Caco-2 (cell line): ENCODE measurements at places on chromosomes 4 and X.

- DNase-seq, result no peak
Observed at GRCh38 chr4:126737899-126738526, 894.7 kb upstream of the INTU start.

DNA sequence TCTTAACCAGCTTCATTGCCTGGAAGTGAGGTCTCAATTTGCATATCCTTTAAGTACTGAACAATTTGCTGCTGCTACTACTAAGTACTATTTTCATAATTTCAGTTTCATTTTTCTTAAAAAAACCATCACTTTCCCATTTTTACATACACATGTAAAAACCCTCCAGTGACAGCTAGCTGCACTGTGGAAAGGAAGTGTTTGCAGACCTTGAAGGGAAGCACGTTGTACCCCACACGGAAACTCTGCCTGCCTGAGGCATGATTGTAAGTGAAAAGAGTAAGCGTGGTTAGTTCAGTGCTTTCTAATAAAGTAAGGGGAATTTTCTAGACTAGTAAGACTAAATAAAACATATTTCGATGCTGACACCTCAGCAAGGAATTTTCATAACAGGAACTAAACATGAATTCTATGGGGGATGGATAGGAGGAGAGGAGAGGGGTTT, 103.6 kb downstream of the RAPGEF2 start:
- no peak for DNase-seq

- DNase-seq, result no peak
Observed at GRCh38 chr4:8905226-8905772, 33.7 kb upstream of the HMX1 start.

GRCh38 chrX:150238632-150239382, 124.3 kb upstream of the MAMLD1 start:
- DNase-seq, result no peak

GRCh38 chr4:173448608-173449379, 49.9 kb upstream of the SCRG1 start:
- no peak for DNase-seq

- no peak for DNase-seq
Observed at GRCh38 chr4:45668128-45668527, 455.7 kb downstream of the GABRG1 start.

GRCh38 chr4:17236686-17237085, 275.2 kb downstream of the QDPR start:
- no peak for DNase-seq

GRCh38 chrX:116342903-116343302, 93.5 kb upstream of the SLC6A14 start:
- DNase-seq, result no peak

- DNase-seq, result no peak
Observed at GRCh38 chrX:140040386-140040785, 75.1 kb upstream of the CXorf66 start.

GRCh38 chr4:41446981-41447725, 90.8 kb upstream of the LIMCH1 start:
- DNase-seq, result no peak

DNA sequence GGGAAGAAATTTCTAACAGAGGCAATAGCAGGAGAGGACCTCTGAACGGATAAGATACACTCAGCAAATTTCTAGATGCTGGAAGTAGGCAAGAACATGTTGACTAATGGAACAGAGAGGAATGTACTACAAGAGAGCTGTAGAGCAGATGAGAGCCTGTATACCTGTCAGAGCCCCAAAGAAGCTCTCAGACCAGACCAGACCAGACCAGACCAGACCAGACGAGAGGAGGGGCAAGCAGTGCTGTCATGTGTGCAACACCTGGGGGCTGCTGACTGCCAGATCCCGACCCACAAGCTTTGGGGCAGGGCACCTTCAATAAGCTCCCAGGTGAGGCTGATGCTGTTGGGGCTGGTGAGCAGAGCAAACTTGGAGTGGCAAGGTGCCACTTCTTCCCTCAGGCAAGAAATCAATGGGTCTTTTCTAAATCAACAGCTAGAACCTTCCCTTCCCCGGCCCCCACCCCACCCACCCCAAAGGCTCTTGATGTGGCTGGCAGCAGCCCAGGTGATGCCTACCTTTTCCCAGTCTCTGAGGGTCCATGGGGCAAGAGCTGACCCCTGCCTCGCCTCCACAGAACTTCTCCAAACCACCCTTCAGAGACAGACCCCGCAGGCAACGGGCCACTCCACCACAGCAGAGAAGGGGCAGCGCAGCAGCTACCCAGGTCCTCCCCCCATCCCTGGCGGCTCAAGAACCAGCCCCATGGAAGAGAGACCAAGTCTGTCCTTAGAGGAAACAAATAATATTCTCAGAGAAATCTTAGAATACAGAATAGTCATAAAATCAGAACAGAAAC, 32.7 kb downstream of the MECP2 start:
- DNase-seq, result no peak

GRCh38 chr4:62199291-62199810, 999.2 kb downstream of the ADGRL3 start:
- no peak for DNase-seq

DNA sequence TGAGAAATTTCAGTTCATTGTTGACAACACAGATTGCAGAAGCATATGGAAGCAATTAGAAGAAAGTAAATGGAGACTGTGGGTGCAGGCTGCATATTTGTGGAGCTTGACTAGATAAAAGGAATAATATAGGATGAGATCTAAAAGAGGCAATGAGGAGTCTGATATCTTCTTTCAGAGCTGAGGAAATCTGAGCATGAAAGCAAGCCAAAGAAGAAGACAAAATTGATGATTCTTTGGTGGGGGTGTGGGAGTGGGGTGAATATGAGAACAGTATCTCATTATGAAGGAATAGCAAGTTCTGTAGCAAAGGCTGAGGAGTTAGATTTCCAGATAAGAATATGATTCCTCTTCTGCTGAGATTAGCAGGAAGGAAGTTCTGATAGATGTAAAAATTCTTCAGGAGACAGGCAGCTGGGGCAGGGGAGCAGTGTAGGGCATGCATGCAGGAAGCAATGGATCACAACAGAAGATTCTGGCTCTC, 6.1 kb upstream of the PDHA2 start:
- no peak for DNase-seq

DNA sequence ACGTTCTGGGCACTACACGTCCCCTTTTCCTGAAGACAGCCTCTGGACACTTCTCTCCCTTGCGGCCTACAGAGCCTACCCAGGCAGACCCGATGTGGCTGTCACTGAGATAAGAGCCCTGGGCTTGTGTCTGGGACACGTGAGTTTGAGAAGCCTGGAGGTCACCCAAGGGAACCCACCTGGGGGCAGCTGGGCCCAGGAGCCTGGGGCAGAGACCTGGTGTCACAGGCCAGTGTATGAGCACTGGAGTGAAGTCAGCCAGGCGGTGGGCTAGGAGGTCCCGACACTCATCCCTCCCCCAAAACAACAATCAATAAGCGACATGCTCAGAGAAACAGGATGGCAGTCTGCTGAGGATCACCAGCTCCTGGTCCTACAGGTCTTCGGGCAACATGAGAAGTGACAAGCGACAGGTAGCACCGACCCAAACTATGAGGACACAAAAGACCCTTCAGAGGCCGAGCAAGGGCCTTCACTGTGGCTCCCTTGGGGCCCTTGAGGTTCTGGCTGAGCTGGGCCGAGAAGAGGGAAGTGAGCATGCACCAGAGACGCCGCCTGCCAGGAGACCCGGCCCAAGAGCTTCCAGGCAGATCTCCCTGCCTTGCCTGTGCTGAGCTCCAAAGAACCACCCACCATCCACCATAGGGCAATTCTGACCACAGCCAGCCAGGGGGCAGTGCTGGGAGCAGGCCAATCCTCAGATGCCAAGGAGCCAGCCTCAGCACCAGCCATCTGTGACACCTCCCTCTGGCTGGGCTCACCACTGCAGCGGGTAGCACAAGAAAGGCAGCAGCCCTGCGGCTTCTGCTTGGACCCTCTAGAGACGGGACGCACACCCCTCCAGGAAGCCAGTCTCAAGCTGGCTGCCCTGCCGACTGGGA, 11.0 kb upstream of the DUSP9 start:
- no peak for DNase-seq
